ENCODE measurements at places on chromosomes 16 and 17.

GRCh38 chr17:78889531-78889930 is 13.5 kb downstream of the CEP295NL start:
- no peak for DNase-seq

DNA sequence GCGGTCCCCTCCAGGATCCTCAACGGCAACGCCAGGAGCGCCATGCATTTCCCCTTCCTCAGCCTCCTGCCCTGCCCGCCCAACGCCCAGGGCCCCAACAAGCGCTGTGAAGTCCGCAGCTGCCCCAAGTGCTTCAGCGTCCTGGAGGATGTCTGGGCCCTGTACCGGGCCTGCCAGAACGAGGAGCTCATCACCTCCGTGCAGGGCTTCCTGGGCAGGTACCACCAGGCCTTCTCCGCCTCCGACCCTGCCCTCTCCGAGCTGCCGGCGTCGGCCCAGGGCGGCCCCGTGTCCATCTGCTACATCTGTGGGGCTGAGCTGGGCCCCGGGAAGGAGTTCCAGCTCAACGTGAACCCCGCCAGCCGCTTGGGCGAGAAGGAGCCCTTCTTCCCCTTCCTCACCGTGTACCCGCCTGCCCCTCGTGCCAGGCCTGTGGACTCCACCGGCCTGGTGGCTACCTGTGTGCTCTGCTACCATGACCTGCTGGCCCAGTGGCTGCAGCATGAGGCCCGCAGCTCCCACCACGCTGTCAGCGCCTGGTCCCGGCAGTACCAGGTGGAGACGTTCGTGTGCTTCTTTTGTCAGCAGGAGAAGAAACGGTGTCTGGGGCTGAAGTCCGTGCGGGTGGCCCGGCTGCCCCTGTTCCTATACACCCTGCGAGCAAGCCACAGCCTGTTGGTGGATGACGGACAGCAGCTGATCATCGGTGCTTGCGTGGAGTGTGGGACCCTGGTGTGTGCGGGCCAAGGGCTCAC is 58.9 kb upstream of the CIBAR2 start:
- no peak for DNase-seq

GRCh38 chr17:40056379-40057015 is 2.3 kb upstream of the MED24 start:
- no peak for DNase-seq

DNA sequence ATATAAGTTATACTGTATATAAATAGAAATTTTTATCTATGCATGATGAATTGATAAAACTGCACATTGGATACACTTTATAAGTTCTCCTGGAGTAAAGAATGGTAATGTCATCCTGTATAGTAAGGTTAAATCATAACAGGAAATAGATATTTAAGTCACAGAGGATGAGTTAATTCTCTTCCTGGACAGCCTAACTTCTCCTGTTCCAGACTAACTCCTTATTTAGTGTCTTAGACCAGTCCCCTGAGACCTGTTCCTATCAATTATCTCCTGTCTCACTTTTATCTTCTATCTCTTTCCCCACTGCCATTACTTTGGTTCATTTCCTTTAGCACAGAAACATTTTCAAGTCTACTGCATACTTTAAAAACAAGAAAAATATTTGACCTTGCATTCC is 46.5 kb downstream of the SSH2 start:
- DNase-seq: no peak

GRCh38 chr16:49986351-49987124 is 38.5 kb upstream of the CNEP1R1 start:
- no peak for DNase-seq

Data from HEK293T (cell line).